ENCODE measurements at places on chromosomes 7 and 10. TPM values are rescaled to one million over a fixed set of nuclear protein-coding genes. Genes with fewer than 3 reads are reported as not detected.

The PRKCQ gene
- polyA plus RNA-seq, result 1.6 TPM

The FFAR4 gene
- polyA plus RNA-seq, result 2.4 TPM

The R3HCC1L gene
- polyA plus RNA-seq, result 8.7 TPM

The NPC1L1 gene
- polyA plus RNA-seq, result 3.4 TPM

The POT1 gene
- polyA plus RNA-seq, result 2.5 TPM

The AKR1C8 gene
- not detected for polyA plus RNA-seq

The CTTNBP2 gene
- 10.4 TPM for polyA plus RNA-seq

Measured in pancreas (tissue), 10 donors.